Forelimb muscle (tissue), 1 donor: ENCODE measurements at places on chromosomes 16 and 17. TPM values are rescaled to one million over a fixed set of nuclear protein-coding genes. Genes with fewer than 3 reads are reported as not detected.

ALDH3A1 gene
- polyA plus RNA-seq = 0.14 TPM

SAMD14 gene
- polyA plus RNA-seq = 4.3 TPM

MPV17L gene
- 3.4 TPM for polyA plus RNA-seq

CDK5RAP3 gene
- polyA plus RNA-seq = 80.2 TPM

KRT36 gene
- polyA plus RNA-seq = not detected

TAOK2 gene
- polyA plus RNA-seq = 33.1 TPM

DNAJC7 gene
- 97.2 TPM for polyA plus RNA-seq

TMEM208 gene
- polyA plus RNA-seq = 18.6 TPM

CFAP119 gene
- polyA plus RNA-seq = 1.3 TPM
